ENCODE measurements at places on chromosomes 3 and 15. TPM values are rescaled to one million over a fixed set of nuclear protein-coding genes. Genes with fewer than 3 reads are reported as not detected.

The NUP210 gene
- total RNA-seq: 4.5 TPM

The CACNA2D3 gene
- total RNA-seq: 17.2 TPM

The ABI3BP gene
- total RNA-seq: 46.7 TPM

The XIRP1 gene
- total RNA-seq: 319 TPM

The CDC25A gene
- total RNA-seq: 0.74 TPM

The WDR93 gene
- not detected for total RNA-seq

The IL12A gene
- total RNA-seq: 3.9 TPM

The LIPH gene
- 0.47 TPM for total RNA-seq

The NRROS gene
- total RNA-seq: 4.8 TPM

The CCR5 gene
- total RNA-seq: not detected

The SLC9C1 gene
- 1.3 TPM for total RNA-seq

The MST1R gene
- total RNA-seq: 1.2 TPM

The PP2D1 gene
- total RNA-seq: not detected

The USP13 gene
- total RNA-seq: 89.7 TPM

The DGKG gene
- 27.4 TPM for total RNA-seq

The SQOR gene
- total RNA-seq: 21.2 TPM

The PRR20G gene
- not detected for total RNA-seq

The ADAMTS9 gene
- 20.2 TPM for total RNA-seq

The ARNT2 gene
- 8.4 TPM for total RNA-seq

The PIK3CB gene
- total RNA-seq: 27.7 TPM

The OR5K2 gene
- not detected for total RNA-seq

The SOX14 gene
- not detected for total RNA-seq

The TGFBR2 gene
- 205 TPM for total RNA-seq

The GRK7 gene
- 0.12 TPM for total RNA-seq

The UNC13C gene
- 0.31 TPM for total RNA-seq

The CIP2A gene
- 2.9 TPM for total RNA-seq

The ADAMTS7 gene
- 20.8 TPM for total RNA-seq

The SLC24A1 gene
- total RNA-seq: 2.8 TPM

The SNX22 gene
- total RNA-seq: 12.4 TPM

The ADAMTS17 gene
- 3.6 TPM for total RNA-seq

The CADPS gene
- total RNA-seq: 48.2 TPM

The DUOXA2 gene
- total RNA-seq: not detected

The ACAD11 gene
- 26.0 TPM for total RNA-seq

The EIF5A2 gene
- 5.0 TPM for total RNA-seq

The CYP8B1 gene
- total RNA-seq: not detected

The ZNF620 gene
- 2.0 TPM for total RNA-seq

The SMAD3 gene
- total RNA-seq: 37.8 TPM

The RHOV gene
- total RNA-seq: not detected

The MAP1A gene
- total RNA-seq: 39.3 TPM

The AQR gene
- total RNA-seq: 12.5 TPM

The EBLN2 gene
- total RNA-seq: 0.67 TPM

The THUMPD3 gene
- 28.4 TPM for total RNA-seq

The FAM174B gene
- total RNA-seq: 7.1 TPM

The SERINC4 gene
- not detected for total RNA-seq

The ZNF860 gene
- total RNA-seq: 0.28 TPM

The VIPR1 gene
- total RNA-seq: 6.2 TPM

The CYP1A1 gene
- total RNA-seq: 1.0 TPM

The PRKAR2A gene
- total RNA-seq: 28.5 TPM

The CCR9 gene
- total RNA-seq: not detected

The LMAN1L gene
- 13.8 TPM for total RNA-seq

The PLA2G4E gene
- not detected for total RNA-seq

The KLHL40 gene
- total RNA-seq: 0.63 TPM

The PIF1 gene
- total RNA-seq: 0.56 TPM

The FBXL2 gene
- 2.0 TPM for total RNA-seq

Data from right atrium auricular region (tissue), 2 donors.